Panc1 (cell line): ENCODE measurements at places on chromosomes 16 and 17. TPM values are rescaled to one million over a fixed set of nuclear protein-coding genes. Genes with fewer than 3 reads are reported as not detected.

GRCh38 chr17:1467898-1468492 lies 12.0 kb upstream of the CRK start:
- DNase-seq: no peak

DNA sequence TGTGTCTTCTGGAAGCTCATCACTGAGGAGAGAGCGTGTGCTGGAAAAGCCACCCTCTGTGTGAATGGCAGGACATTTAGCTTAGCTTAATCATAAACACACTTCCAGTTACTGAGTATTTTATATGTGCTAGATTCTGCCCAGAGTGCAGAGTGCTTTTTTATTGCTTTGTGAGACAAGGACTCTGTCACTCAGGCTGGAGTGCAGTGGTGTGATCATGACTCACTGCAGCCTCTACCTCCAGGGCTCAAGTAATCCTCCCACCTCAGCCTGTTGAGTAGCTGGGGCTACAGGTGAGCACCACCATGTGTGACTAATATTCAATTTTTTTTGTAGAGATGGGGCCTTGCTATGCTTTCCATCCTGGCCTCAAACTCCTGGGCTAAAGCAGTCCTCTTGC lies 61.4 kb upstream of the IRX3 start:
- DNase-seq: no peak

GRCh38 chr17:83193336-83194185 lies 114.2 kb downstream of the METRNL start:
- DNase-seq: no peak

GRCh38 chr16:10206215-10206614 lies 24.0 kb upstream of the GRIN2A start:
- DNase-seq: no peak

Gene IRX5
- 2.7 TPM for total RNA-seq
